ENCODE measurements at places on chromosomes 12 and 14.

DNA sequence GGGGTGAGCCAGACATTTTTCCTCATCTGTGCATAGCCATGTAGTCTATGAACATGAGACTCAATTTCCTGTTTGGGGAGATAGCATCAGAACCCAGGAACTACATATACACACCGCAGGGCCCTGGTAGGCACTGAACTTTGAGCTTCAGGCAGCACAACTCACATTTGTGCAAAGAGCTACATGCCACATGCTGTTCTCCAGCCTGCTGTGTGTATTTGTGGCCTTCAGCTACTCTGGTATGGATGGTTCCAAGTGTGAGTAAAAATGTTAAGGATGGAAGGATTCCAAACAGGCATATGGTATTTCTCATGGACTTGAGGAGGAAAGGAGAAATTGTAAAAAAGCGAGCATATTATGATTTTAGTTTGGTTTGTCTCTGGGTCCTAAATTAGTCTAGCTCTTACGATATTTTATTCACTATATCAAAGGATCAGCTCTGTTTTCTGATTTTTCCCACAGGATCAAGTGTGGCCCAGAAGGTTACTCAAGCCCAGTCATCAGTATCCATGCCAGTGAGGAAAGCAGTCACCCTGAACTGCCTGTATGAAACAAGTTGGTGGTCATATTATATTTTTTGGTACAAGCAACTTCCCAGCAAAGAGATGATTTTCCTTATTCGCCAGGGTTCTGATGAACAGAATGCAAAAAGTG lies 422.4 kb upstream of the OR4E1 start:
- no peak for DNase-seq

- no peak for DNase-seq
Observed at GRCh38 chr12:32264961-32265360, 134.4 kb upstream of the FGD4 start.

DNA sequence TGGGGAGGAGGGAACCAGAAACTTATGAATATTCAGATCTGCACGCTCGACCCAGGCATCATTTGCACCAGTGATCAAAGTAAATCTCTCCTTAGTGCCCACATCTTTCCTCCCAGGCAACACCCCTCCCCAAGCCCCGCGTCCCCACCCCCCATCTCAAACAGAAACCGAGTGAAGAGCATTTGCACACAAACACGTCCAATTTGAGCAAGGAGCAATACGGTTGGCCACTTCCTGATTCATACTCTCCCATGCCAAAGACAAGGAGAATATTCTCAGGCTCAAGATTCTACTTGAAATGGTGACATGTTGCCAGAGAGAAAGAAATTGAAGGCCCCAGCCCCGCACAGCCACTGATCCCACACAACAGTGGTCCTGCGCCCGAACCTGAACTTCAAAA lies 7.1 kb downstream of the FOXN3 start:
- DNase-seq = no peak

DNA sequence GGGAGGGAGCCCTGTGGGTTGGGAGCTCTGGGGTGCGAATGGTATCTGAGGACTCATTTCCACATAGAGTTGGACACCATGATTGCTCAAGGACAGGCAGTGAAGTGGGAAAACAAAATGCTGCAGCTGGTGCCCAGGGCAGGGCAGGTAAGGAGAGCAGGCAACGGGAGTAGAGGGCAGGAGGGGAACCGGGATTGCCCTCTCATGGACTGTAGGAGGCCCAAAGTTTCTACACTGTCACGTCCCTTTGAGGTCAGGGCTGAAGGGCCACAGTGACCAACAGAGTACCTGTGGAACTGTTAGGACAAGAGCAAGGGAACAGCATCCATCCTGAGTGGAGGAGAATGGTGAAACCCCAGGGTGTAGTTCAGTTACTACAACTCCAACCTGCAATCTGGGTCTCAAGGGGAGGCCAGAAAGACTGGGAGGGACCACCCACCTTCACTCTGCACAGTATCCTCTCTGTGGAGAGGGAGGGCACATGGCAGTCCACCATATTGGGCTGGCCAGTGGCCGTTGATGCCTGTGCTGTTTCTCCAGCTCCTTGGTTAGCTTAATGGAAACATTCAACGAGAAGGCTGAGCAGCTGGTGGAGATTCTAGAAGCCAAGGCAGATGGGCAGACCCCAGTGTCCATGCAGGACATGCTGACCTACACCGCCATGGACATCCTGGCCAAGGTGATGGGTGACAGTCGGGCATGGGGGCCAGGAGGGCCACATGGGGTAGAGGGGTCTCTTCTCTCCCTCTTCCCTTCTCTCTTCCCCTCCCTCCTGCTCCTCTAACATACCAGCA lies 22.2 kb downstream of the CYP46A1 start:
- no peak for DNase-seq

- no peak for DNase-seq
Observed at GRCh38 chr12:15356951-15357364, 34.6 kb downstream of the PTPRO start.

DNA sequence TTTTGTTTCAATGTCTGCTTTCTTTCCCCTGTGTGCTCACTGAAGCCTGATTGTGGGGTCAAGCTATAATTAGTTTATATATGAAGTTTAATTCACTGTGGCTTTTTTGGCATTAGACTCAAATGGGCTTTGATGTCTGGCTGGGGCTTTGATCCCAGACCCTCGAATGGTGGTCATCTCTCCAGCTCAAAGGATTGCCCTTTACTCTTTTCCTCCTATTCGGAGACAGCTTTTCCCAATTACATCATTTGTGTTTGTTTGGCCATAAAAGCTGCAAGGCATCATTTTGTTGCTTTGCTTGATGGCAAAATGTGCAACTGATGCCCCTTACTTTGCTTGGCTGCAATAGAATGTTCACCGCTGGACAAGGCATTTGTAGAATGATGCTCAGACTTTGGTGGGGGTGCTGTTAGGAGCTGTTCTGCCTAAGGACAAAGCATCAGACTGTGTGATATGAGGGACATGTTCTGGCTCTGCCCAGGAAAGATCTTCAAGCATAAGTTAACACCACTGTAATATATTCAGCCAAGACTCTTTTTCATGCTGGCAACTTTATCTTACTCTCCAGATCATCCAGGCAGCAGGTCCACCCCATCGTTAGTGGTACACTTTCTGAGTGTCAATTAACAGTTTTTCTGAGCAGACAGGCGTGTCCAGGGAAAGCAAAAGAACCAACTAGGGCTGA lies 3.2 kb upstream of the DACT1 start:
- no peak for DNase-seq

DNA sequence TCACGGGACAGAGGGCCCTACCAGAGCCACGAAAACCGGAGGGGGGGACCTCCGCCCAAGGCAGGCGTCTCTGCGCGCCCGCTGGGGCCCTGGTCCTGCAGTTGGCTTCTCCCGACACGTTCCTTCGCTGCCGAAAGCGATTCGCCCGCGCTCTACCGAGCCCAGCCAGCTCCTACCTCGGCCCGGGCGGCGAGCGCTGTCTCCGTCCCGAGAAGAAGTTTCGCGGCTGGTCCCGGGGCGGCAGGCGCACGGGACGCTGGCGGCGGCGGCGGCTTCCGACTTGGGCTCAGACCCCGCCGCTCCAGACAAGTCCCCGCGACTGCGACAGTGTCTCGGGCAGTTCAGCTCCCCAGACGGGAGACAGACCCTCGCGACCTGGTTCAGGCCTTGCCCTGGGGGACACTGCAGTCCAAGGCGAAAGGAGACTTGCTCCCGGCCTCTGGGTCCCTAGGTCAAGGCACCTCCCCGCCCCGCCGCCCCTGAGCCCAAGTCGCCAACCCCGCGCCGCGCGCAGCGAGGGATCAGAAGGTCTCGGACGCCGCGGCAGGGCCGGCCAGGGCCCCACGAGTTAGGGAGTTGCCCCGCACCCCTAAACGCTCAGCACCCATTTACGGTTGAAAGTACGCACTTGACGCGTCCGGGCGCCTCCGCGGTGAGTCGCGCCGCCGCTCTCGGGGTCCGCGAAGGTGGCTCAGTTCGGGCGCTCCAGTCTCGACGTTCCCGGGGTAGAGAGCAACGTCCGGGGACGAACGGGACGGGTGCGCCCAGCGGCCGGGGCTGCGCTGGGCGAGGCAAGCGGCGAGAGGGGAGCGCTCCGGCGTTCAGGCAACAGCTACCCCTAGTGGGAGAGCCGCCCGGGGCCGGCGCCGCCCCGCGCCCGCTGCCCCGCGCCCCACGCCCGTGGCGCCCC lies 1.4 kb upstream of the DIO3 start:
- DNase-seq = no peak

DNA sequence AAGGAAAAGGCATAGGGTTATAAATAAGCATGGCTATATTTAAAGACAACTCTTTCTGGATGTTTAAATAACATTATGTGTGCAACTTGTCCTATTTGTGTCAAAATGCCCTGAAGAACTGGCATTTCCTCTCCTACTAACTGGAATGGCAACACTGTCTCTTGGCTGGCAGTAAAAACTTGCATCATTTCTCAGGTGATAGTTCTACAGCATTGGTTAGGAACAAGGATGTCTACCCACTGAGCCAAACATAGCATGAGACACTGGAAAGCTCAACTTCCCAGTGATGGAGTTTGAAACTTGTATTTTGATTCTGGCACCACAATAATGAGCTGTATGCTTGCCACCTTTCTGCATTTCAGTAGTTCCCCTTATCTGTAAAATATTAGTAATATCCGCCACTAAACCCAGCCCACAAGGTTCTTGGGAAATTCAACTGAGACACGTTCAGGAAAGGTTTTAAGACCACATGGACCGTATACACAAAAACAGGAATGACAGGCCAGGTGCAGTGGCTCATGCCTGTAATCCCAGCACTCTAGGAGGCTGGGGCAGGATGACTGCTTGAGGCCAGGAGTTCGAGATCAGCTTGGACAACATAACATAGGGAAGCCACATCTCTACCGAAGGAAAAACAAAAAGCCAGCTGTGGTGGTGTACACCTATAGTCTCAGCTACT lies 5.1 kb downstream of the SLC38A2 start:
- no peak for DNase-seq

DNA sequence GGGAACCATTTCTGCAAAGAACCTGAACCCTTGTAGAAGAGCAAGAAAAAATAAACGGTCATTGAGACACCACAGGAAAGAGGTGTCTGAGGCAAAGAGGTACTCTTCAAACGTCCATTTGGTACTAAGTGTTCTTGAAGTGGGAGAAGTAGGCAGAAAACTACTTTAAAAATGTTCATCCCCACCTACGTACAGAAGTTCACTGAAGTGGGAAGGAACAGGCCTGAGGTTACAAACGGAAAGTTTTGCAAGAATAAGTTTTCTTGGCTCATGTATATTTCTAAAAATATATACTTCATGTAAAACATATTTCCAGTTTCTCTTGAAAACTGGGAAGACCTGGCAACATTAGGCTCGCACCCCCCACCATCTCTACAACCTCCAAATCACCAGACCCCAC lies 61.2 kb downstream of the STXBP6 start:
- DNase-seq = no peak

GRCh38 chr12:97274386-97274785 lies 188.2 kb upstream of the RMST start:
- no peak for DNase-seq

DNA sequence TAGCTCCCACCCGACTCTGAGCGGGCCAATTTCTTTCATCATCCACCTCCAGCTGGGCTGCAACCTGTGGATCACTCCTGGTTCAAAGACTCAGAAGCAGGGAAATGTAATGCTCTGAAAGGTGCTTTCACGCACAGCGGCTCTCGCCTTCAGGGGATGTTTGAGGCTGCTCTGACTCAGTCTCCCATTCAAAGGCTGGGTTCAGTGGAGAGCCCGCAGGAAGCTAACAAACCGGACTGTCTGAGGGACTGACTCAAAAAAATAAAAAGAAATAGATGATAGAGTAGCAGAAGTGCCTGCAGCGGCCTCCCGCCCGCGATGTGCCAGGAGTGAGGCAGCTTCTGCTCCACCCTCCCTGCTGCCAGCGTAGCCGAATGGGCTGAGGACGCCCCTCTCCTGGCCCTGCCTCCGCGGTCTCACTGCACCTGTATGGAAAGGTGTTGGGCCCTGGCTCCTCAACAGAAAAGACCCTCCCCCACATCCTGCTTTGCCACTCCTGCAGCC lies 98.0 kb downstream of the GCH1 start:
- no peak for DNase-seq

GRCh38 chr12:25979059-25979458 lies 20.6 kb downstream of the RASSF8 start:
- peak; percentile 19 for DNase-seq

DNA sequence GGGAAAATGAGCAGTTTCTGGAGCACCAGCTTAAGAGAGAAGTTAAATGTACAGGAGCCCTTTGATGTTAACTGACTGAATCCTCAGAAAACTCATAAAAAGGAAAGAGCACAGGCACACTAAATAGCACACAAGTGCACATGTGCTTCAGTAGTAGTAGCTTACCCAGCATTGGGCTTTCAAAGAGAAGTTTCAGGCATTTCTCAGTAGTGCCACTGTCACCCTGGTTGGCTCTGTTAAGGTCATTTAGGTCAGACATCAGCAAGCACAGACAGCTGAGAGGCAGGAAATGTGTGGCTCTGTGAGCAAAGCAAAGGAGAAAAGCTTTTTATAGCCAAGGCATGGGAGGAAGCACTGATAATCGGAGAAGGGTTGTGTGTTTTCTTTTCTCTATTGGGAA lies 96.3 kb upstream of the HIF1A start:
- DNase-seq = no peak

GRCh38 chr12:71752891-71753290 lies 1.8 kb upstream of the RAB21 start:
- no peak for DNase-seq

GRCh38 chr14:71682337-71682736 lies 249.9 kb upstream of the RGS6 start:
- DNase-seq = no peak

- DNase-seq = no peak
Observed at GRCh38 chr14:70822530-70823185, 13.3 kb upstream of the MAP3K9 start.

DNA sequence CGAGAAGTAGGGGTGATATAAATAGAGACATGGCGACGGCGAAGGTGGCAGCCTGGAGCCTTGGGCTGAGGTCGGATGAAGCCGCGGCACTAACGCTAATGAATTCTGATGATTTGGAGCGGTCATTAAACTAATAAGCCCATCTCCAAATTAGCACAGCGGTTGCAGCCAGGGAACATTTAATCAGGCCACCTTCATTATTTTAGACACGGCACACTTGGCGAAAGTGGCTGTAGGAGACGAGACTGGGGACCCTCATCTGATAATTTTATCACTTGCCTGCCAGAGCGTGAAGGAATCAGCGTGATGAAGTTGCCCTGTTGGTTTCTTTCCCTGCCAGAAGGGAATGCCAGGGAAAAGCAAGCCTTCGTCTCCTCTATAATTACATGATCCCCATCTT lies 664.3 kb upstream of the TBX3 start:
- DNase-seq = no peak

GRCh38 chr12:69388371-69388770 lies 28.8 kb downstream of the YEATS4 start:
- DNase-seq = peak; percentile 53

DNA sequence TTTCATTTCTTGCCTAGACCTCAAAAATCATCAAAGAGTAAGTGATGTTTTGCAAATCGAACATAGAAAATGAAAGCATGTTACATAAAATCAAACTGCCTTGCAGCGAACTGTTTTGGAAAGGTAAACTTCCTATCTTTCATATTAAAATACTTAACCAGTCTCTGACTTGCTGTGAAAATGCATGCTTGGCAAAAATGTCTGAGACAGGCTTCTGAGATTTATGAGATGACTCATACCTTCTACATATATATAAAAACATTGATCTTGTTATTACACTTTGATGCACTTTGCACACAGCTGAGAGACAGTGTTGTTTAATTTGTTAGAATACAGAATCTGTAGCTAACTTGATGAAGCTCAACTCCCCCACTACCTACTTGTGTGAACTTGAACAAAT lies 179.1 kb downstream of the KITLG start:
- peak; percentile 48 for DNase-seq
